ENCODE measurements at places on chromosomes 1 and 21.

DNA sequence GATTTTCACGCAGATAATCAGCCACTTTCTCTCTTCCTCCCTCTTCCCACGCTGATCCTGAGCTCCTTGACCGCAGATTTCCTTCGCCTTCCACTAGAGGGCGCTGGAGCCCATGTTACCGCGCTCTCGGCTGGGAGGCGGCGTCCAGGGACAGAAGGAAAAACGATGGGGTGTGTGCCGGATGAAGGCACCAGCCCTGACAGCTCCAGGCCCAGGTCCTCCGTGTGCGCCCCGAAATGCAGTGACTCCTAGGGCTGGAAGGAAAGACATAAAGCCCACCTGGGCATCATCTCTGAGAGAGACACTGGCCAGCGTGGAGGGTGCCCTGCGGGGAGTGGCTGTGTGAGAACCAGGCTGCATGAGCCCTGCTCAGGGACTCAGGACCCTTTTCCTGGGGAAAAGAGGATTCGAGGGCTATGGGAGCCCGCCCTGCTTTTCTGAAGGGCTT, 44.9 kb upstream of the CYP2J2 start:
- DNase-seq = no peak

- DNase-seq = no peak
Measured at GRCh38 chr1:17340358-17340757, 31.6 kb upstream of the PADI6 start.

DNA sequence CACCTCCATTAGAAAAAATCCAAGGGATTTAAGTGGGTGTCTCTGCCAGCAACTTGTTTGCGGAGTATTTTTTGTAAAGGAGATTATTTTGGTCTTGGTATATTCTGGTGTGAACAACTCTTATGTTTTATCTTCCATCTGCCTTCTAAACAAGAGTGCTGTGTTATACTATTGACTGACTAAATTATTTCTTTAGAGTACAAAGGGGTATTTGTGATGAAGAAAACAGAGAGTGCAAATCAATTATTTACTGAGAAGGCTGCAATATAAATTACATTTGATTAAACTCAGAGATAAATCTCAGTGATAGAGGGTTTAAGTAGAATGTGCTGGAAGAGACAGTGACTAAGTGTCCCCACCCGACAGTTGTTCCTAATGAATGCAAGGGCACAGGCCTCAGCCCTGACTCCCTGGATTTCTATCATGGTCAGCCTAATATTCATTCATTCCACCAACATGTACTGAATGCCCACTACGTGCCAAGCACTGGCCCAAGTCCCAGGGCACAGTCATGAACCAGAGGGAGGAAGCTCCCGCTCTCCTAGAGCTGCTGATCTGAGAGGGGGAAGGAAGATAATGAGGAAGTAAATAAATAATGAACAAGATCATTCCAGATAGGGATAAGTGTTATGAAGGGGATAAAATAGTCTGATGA, 196.9 kb upstream of the C8B start:
- DNase-seq = no peak

DNA sequence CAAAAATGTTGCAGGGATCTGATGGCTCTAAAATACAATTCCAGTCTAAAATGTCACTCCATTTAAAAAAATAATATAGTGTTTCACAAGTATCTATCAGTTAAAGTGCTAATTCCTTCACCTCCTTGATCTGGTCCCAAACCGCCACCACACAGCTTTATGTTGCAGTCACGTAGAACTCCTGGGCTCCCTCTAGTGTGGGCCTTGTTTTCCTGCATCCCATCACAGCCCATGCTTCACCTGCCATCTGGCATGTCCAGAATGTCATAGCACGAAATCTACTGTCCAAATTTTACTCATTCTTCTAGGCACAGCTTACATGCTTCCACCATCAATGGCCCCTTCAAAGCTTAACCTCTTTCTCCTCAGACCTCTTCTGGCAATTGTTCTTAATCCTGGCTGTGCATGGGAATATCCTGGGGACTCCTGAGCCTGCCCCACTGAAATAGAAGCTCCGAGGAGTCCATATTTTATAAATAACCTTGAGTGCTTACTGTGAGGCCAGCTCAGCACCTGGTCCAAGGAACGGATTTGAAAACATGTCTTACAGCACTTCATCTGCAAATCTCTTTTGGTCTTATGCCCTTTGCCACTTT, 15.5 kb downstream of the FYB2 start:
- DNase-seq = no peak

DNA sequence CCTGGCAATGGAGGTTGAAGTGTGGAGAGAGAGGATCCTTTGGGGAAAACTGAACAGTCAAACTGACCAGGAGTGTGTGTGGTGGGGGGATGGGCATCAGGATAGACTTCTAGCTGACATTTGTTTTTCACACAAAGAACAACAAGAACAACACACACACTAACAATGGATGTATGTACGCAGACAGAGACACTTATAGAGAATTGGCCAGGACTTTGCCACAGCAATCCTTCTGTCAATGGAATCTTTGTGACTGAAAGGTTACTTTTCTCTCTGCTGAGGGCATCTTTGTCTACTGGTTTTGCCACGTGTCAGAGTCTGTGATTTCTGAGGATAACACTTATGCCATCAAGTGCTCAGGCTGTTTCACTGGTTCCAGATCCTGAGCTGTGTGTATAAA, 12.4 kb upstream of the FCGR2A start:
- no peak for DNase-seq

GRCh38 chr1:15771836-15772515, 13.4 kb downstream of the FBLIM1 start:
- DNase-seq = no peak

DNA sequence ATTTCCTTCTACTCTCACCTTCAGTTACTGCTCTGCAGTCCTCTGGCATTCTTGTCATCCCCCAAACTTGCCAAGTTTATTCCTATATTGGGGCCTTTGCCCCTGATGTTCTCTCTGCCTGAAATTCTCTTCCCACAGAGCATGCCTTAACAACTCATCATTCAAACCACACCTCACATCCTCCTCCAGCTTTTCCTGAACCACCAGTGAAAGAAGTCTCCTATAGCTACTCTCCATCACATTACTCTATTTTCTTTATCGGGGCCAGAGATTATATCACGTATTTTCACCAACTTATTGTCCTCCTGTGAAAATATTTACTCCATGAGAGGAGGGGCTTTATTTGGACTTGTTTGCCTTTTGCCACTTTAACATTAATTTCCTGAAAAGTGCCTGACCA, 32.1 kb downstream of the EXTL2 start:
- no peak for DNase-seq

- DNase-seq = no peak
Measured at GRCh38 chr1:200640963-200641401, 20.4 kb upstream of the KIF14 start.

DNA sequence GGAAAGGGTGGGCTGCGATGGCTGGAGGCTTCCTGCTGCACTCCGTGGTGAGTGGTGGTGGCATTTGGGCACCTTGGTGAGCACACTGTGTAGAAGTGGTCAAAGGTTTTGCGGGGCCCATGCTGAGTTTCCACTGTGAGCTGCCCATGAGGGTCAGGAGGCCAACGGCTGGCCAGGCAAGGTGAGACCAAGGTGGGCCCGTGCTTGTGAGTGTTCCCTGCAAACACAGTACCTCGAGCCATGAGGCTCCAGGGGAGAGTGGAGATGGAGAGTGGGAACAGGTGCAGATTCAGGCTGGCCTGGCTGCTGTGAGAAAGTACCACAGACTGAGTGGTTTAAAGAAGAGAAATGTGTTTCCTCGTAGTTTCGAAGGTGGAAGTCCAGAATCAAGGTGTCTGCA, 40.8 kb downstream of the AJAP1 start:
- DNase-seq = no peak

- no peak for DNase-seq
Measured at GRCh38 chr1:12048372-12048771, 14.7 kb upstream of the TNFRSF8 start.

GRCh38 chr1:167149793-167150491, 56.1 kb downstream of the STYXL2 start:
- DNase-seq = no peak

DNA sequence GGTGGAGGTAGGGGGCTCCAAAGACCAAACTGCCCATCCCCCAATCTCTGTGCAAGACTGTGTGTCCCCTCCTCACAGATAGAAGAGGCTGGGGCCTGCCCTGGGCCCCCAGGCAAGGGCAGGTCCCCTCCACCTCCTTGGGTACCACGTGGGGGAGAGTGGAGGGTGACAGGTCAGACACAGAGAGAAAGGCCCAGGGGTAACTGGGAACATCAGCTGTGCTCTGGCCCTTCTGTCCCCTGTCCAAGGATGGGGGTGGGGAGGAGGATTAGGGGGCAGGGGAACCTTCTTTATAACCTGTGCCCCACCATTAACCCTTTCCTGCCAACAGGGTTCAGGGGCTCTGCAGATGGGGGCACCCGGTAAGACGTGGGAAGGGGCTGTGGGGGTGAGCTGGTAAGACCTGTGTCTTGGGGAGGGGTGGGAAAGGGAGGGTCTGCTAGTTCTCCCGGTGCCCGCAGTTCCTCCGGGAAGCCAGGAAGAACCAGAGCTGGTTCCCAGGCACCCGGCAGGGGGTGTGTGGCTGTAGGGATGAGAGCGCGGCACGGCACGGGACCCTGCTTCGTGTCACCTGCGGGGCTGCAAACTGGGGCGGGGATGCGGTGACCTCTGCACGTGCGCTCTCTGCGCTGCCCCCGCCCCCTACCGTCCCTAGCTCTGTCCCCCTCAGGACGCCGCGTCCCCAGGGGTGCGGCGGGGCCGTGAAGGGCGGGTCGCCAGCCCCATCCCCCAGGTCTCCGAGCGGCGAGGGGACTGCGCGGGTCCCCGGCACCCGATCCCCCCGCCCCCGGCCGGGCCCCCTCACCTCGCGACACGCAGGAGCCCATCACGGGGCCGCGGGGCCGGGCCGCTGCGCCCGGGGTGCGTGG, 601 bp downstream of the FAM131C start:
- DNase-seq = no peak

DNA sequence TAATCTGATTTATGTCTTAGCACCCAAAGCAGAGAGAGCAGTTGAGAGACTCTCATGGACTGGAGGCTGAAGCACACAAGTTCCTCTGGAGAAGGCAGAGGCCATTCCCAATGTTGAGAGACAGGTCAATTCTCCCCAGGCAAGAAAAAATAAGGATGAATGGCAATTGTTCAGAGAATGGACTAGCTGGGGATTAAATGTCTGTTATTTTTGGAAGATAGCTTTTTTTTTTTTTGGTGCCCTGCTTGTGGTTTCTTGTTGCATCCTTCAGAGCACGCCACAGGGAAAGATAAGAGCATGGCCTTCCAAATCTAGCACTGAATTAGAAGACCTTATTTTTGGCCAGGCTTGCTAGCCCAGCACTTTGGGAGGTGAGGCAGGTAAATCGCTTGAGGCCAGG, 65.6 kb upstream of the ERRFI1 start:
- no peak for DNase-seq

DNA sequence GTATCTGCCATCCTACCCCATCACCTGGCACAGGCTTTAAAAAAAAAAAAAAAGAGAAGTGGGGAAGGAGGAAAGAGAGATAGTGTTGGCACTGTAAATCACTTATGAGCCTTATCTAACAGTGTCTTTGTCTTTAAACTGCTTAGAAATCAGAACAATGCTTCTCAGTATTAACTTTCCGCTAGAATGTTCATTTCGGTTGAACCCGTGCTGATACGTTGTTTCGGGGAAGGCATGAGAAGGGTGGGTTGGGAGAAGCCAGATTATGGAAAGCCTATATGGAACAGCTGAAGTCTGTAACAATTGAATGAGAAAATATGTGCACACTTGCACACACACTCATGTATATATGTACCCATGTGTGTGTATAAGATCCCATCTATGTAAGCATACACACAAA, 170.8 kb downstream of the GALNT2 start:
- DNase-seq = no peak

DNA sequence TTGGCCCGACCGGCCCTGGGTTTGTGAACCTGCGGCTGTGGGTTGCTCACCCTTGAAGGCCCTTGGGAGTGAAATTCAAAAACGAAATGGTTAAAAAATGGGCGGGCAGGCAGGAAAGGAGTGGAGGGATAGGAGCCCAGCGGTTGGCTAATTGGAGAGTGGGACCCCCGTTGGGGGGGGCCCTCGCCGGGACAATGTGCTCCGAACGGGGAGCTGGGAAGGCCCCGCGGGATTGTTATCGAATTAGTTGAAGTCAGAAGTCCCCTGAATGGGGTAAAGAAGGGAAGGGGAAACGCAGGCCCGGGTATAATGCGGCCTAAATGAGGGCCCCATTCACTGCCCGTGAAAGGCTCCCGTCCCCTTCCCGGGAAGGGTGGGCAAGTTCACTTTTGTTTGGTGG, 135.7 kb downstream of the PRDM16 start:
- DNase-seq = no peak

DNA sequence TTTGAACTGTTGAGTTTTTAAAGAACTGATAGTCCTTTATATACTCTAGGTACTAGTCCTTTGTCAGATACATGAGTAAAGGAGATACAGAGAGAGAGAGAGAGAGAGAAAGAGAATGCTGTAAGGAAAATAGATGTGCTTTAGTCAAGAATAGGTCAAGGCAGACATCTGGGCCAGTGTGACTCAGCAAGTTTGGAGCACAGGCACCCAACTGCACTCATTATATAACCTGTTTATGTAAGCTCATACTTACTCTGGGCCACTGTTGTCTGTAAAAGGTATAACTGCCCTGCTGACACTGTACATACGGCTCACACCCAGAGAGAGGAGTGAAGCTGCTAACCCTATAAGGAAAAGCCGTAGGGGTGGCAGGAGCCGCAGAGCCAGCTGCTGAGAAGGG, 32.2 kb upstream of the AKT3 start:
- DNase-seq = no peak

GRCh38 chr1:235917267-235917811, 50.6 kb upstream of the LYST start:
- DNase-seq = peak; percentile 19

- DNase-seq = no peak
Measured at GRCh38 chr1:11856698-11857097, 2.0 kb downstream of the NPPB start.

- no peak for DNase-seq
Measured at GRCh38 chr1:4960782-4961475, 306.5 kb downstream of the AJAP1 start.

DNA sequence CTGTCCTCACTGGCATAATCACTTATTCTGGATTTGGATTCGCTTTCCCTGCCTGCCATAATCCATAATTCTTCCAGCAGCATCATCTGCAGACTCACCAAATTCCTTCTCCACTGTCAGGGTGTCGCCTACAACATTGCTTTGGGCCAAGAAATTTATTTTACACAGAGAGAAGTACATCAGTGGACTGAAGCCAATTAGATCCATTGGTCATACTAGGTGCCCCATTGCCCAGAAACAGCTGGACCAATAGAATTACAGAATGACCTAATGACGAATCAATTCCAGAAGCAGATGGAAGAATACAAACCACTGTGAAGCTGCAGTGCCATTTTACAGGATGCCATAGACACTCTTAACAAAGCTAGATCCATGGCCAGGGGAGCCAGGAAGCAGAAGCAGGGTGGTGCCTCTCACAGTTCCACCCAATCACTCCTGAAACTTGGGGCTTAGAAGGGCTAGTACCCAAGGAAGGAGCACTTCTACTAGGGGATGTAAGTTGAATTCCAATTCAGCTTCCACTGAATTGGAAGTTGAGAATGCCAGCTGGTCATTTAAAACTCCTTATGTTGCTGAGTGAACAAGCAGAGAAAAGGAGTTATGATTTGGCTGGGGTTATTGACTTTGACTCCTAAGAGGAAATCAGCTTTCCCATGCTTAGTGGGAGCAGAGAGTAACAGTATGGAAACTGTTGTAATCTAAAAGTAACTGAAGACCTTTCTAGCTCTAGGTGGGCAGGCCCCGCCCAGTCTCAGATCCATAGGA, 44.0 kb downstream of the EDN2 start:
- DNase-seq = no peak

- no peak for DNase-seq
Measured at GRCh38 chr1:232357416-232357815, 272.5 kb downstream of the SIPA1L2 start.

GRCh38 chr1:240407407-240407806, 204.5 kb downstream of the GREM2 start:
- no peak for DNase-seq

All from stimulated activated CD4-positive, alpha-beta T cell treated with anti-CD3 and anti-CD28 coated beads, Interleukin-1b, Interleukin-23, amount 100 ng/mL, for 1 hour (primary cell).